ENCODE measurements at places on chromosomes 12 and 14. TPM values are rescaled to one million over a fixed set of nuclear protein-coding genes. Genes with fewer than 3 reads are reported as not detected.
A peak's percentile ranks its signal among the peaks of the same experiment; 100 is the strongest.

DNA sequence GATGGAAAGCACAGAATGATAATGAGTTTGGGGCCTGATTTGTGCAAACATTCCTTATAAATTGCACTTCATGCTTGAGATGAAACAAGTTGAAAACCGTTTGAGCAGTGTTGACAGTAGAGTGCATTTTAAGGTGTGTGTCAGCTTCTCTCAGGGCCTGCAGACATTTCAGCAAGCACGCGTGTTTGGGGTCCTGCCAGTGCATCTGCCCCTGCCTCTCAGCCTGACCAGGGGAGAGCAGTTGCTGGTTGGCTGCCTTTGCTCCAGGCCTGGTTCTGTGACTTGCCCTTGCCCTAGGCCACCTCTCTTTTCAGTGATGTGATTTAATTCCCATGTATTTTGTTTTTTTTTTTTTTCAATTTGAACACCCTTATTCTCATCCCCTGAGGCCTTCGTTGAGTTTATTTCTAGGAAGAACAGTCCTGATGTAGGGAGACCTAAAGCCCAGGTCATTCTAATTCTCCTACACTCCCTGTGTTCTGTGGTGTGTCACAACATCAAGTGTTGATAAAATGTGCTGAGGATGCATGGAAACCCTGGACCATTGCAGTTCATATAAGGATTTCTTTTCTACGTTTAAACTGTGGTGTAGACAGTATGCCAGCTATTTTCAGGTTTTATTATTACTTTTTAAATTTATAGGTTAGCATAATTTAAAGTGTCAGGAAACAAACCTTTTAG lies 40.1 kb upstream of the AMN start:
- no peaks in the 10 kb centered on the region for H3K27me3 ChIP-seq
- H3K27ac ChIP-seq = peak overlapping the region; percentile 49
- no peak for DNase-seq
- H3K4me3 ChIP-seq = no peak overlapping the region
- peaks cover 13% of the 10 kb centered on the region for H3K4me1 ChIP-seq
- H3K36me3 ChIP-seq = peaks cover 6% of the 10 kb centered on the region

- DNase-seq = no peak
- H3K36me3 ChIP-seq = no peaks in the 10 kb centered on the region
- no peaks in the 10 kb centered on the region for H3K4me1 ChIP-seq
- no peak overlapping the region for H3K4me3 ChIP-seq
- no peak overlapping the region for H3K27ac ChIP-seq
- peaks cover 19% of the 10 kb centered on the region for H3K27me3 ChIP-seq
These were observed 3.3 kb downstream of the HHIPL1 start for GRCh38 chr14:99648027-99648784.

The CD69 gene
- 55.6 TPM for total RNA-seq

- H3K4me1 ChIP-seq = no peaks in the 10 kb centered on the region
- no peak overlapping the region for H3K4me3 ChIP-seq
- peaks cover 9% of the 10 kb centered on the region for H3K27me3 ChIP-seq
- no peaks in the 10 kb centered on the region for H3K36me3 ChIP-seq
These were observed 173.0 kb upstream of the G2E3 start for GRCh38 chr14:30385925-30386324.

The MYH6 gene
- not detected for total RNA-seq

DNA sequence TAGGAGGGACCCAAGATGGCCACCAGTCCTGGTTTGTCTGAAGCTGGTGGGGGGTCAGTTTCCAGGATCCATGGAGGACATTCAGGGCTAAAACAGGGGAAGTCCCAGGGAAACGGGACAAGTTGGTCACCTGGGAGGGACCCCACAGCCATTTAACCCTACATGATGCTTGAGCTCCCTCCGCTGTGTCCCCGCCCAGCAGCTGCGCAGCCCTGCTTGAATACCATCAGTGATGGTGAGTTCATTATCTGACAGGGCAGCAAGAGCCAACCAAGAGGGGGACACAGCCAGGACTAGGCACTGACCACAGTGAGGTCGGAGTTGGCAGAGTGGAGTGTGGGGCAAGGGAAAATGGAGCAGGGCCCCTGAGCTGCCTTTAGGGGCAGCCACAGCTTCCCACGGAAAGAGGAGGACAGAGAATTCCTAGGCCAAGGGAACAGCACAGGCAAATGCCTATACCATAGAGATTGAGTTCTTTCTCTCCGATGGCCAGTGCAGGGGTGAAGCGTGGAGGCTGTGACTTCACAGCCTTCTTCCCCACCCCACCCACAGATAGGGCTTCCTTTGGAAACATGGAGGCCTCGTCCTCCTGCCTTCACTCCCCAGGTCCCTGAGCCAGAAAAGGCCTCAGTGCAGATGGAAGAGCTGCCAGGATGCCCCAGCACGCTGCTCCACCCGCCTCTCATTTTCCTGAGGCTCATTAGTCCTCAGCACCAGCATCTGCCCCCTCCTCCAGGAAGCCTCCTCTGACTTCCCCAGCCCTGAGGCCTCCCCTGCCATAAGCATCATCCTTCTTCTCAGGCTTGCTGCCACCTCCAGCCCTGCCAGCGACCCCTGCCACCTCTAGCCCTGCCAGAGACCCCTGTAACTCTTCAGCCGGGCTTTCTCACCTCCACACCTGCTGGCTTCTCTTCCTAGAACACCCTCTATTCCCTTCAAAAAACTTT lies 51.4 kb downstream of the CYP46A1 start:
- H3K4me1 ChIP-seq = no peaks in the 10 kb centered on the region
- H3K27ac ChIP-seq = no peak overlapping the region
- no peaks in the 10 kb centered on the region for H3K36me3 ChIP-seq

- H3K27me3 ChIP-seq = no peaks in the 10 kb centered on the region
- H3K36me3 ChIP-seq = no peaks in the 10 kb centered on the region
- peak overlapping the region; percentile 57 for H3K27ac ChIP-seq
- DNase-seq = no peak
- H3K4me3 ChIP-seq = no peak overlapping the region
These were observed 59.4 kb upstream of the FOXN3 start for GRCh38 chr14:89476354-89476896.

DNA sequence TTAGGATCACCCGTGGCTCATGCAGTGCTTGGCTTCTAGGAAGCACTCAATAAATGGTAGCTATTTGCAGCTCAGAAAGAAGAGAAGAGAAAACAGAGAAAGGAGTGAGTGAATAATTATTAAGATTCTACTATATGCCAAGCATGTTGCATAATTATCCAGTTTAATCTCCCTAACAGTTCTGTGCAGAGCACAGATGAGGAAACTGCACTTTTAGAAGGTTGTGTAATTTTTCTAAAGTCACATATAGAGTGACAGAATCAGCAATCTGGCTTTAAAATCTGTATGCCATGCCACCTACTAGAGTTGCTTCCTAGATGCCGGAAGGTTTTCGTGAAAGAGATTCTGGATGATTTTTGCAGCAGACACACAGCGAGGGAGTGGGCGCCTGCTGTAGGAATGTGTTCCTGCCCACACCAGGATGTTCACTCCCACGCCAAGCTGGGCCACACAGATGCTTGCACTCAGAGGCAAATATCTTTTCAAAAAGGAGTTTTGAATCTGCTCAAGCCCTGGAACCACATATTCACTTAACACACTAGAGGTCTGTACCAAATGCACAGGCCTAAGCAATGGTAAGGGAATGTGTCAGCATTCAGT lies 50.2 kb upstream of the SMCO2 start:
- no peak for DNase-seq
- no peaks in the 10 kb centered on the region for H3K4me1 ChIP-seq
- H3K27me3 ChIP-seq = no peaks in the 10 kb centered on the region
- H3K27ac ChIP-seq = no peak overlapping the region
- H3K36me3 ChIP-seq = no peaks in the 10 kb centered on the region

- peak overlapping the region; percentile 67 for H3K4me3 ChIP-seq
- peaks cover 19% of the 10 kb centered on the region for H3K36me3 ChIP-seq
- H3K4me1 ChIP-seq = peaks cover 76% of the 10 kb centered on the region
- H3K27ac ChIP-seq = peak overlapping the region; percentile 96
- no peak for DNase-seq
These were observed 223.3 kb downstream of the CHST11 start for GRCh38 chr12:104680070-104680469.

- DNase-seq = no peak
- H3K4me1 ChIP-seq = peaks cover 5% of the 10 kb centered on the region
- no peak overlapping the region for H3K27ac ChIP-seq
- no peaks in the 10 kb centered on the region for H3K36me3 ChIP-seq
- H3K27me3 ChIP-seq = peaks cover 15% of the 10 kb centered on the region
- H3K4me3 ChIP-seq = no peak overlapping the region
These were observed 1.1 kb downstream of the CCDC197 start for GRCh38 chr14:93997916-93998870.

The ASB2 gene
- total RNA-seq = 55.1 TPM

The LPAR5 gene
- 10.6 TPM for total RNA-seq

DNA sequence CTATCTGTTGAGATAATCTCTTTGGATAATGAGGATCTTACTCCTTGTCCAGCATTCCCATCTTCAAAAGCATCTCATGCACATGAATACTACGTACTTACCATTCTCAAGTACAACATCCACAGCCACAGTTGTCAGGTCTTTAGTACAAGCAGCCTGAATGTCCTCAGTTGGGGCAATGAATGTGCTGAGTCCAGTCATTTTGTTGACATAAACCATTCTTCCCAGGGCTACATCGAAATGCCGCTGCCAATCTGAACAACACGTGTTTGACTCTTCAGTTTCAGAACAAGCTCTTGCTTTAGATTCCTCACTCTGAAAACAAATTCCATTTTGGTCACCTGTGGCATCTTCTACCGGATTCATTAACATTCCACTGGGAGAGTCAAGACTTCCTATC lies 5.0 kb downstream of the MLH3 start:
- H3K4me3 ChIP-seq = peak overlapping the region; percentile 17
- H3K27me3 ChIP-seq = no peaks in the 10 kb centered on the region
- no peak overlapping the region for H3K27ac ChIP-seq

The LBHD2 gene
- total RNA-seq = not detected

DNA sequence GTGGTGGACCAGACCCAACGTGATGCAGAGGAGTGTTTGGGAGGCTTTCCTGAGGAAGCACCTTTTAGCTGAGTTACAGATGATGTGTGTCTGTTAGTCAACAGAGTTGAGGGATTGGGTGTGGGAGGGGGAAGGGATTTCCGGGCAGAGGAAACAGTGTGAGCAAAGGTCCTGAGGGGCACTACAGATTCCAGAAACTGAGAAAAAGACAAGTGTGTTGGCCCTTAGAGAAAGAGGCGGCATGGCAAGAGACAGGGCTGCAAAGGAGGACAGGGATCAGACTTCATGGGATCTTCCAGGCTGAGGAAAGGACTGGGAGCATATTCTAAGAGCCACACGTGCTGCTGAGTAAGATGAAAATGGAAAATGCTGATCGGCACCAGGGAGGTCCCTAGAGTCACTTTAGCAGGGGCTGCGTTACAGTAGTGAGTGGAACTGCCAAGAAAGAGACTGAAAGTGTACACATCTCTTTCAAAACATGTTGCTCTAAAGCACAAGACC lies 9.4 kb upstream of the RPS6KL1 start:
- no peaks in the 10 kb centered on the region for H3K27me3 ChIP-seq
- no peaks in the 10 kb centered on the region for H3K36me3 ChIP-seq
- no peak overlapping the region for H3K4me3 ChIP-seq
- H3K27ac ChIP-seq = no peak overlapping the region
- DNase-seq = no peak
- H3K4me1 ChIP-seq = peaks cover 6% of the 10 kb centered on the region

The RPS6KL1 gene
- total RNA-seq = 12.8 TPM

GRCh38 chr14:38951451-38951850 lies 151.6 kb downstream of the SEC23A start:
- H3K27ac ChIP-seq = no peak overlapping the region
- no peaks in the 10 kb centered on the region for H3K4me1 ChIP-seq
- H3K36me3 ChIP-seq = no peaks in the 10 kb centered on the region
- H3K4me3 ChIP-seq = no peak overlapping the region

The TSPAN11 gene
- not detected for total RNA-seq

The NTN4 gene
- total RNA-seq = not detected

GRCh38 chr12:116346222-116346621 lies 68.7 kb upstream of the MED13L start:
- no peak overlapping the region for H3K27ac ChIP-seq
- H3K27me3 ChIP-seq = peaks cover 8% of the 10 kb centered on the region
- H3K36me3 ChIP-seq = no peaks in the 10 kb centered on the region

Data from natural killer cell treated with Interleukin-12 subunit alpha and Interleukin-12 subunit beta and Interleukin-15 and Interleukin-18, amount 100 ng/mL, for 72 hours (primary cell).